ENCODE measurements at places on chromosomes 12 and 14.

GRCh38 chr12:27244689-27245488 lies 803 bp downstream of the STK38L start:
- DNase-seq: no peak

DNA sequence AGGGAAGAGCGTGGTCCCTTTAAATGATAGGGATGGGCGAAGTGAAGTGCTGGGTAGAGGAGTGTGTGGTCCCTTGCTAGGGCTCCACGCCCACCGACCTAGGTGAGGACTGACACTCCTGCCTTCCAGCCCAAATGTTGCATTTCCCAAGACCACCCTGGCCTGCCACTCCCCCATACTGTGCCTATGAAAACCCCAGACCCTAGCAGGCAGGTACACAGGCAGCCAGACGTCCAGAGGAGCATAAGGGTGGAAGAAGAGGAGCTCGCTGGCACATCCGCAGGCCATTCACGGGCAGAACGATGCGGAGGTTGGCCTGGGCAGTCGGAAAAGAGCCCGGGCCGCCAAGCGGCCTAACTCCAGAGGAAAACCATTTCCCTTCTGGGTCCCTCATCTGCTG lies 817 bp upstream of the IPO8 start:
- no peak for DNase-seq

DNA sequence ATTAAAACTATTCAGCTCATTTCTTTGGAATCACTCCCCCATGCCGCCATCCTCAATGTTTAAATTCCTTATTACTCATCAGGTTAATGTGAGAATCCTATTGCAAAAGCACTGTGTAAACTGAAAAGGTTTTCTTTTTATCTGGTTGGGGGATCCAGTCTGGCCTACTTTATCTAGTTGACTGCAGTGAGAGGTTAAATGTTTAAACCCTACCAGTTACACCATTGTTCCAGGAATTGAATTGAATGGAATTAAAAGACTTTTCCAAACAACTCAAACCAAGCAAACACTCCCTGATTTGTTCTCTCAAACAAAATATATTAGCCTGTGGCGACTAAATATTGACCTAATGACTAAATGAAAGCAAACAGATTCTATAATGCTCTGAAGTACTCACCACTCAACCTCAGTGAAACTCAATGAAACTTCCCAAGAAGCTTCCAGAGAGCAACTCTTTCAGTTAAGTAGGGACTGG lies 100.5 kb downstream of the VEZT start:
- no peak for DNase-seq

DNA sequence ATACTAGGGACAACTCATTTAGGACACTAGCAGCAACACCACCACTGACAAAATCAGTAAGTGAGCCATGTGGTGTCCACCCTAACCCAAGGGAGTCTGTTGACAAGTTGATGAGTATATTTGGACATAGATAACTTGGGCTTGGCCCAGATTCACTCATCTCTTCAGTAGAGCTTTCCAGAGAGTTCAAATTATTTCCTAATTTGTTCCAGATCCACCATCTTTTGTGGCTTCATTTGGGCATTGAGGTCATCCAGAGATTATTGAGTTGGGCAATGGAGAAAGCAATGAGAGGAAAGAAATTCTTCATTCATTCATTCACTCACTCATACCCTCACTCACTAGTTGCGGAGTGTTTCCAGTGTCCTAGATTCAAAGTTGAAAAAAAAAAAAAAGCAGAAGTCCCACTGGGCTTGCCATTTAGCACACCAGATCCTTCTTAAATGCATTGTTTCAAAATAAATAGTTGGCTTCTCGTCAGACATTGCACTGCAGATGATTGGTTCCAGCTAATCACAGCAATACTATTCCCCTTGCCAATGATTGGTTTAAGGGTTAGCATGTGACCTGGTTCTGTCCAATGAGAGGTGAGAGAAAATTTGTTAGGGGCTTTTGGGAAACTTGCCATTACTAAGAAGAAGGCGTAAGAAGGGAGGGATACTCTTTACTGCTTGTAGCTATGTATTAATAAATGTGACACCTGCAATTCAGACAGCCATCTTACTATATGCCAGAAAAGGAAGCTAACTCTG lies 31.8 kb upstream of the WSCD2 start:
- no peak for DNase-seq

GRCh38 chr12:59973515-59973914 lies 377.7 kb downstream of the SLC16A7 start:
- DNase-seq: no peak
